Forelimb muscle (tissue), 1 donor: ENCODE measurements at places on chromosomes 1 and 21.

DNA sequence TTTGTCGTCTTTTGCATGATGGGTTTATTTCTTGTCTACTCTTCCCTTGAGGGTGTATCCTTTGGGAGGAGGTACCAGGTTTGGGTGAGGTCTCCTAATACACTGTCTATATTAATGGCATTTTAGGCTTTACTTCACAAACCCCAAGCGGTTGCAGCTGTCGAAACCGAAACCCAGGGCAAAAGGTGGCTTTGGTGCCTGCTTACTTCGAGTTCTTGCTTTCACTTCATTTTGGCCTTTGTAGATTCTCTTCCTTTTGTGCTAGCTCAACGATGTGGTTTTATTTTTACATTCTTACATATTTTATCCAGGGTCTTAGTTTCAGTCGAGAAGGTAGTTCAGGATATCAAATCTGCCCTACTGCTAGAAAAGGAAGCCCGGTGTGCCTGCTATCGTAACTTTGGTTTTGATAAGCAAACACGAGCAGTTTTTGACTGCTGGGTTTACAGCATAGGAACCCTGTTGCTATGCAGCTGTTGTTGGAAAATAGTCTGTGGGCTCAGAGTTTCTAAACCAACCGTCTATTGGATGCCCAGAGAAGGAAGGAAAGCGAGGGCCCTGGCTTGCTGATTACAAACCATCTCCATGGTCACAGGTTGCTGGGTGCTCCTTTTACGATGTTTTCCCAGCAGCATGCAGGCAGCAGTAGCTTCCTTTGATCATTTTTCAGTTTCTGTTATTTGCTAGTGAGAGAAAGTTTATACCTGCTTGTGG, 9.8 kb upstream of the TSPAN2 start:
- DNase-seq = no peak

DNA sequence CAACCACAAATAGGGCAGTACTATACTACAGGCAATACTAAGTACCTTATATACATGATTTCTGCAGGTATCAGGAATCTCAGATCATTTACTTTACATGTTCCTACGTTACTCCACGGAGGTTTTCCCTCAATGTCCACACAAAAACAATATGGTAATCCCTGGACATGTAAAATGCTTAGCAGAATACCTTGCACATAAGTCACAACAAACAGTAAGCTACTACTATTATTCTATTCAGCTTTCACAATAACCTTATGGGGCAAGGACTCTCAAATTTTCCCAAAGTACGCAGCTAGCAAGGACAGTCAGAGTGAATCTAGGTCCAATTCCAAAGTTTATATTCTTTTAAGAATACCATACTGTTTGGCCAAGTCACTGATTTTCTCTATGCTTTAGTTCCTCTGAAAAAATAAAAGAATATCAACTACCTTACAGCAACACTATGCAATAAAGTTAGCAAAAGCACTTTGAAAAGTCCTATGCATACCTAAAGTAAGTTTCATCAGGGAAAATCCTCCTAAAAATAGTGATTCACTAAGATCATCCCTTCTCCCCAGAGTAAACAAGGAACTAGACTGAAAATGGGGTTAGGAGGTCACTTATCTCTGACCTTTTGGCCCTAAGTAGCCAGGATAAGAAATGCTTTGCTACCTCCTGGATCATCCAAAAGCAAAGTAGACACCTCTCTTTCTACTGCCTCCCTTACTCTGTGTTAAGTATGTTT, 67.4 kb downstream of the LUZP1 start:
- DNase-seq = no peak

GRCh38 chr1:230747127-230747730, at the start of gene CAPN9:
CAPN9 (plus strand) TSS chr1:230747388; CDS start chr1:230747497, 109 bp downstream.
- DNase-seq = no peak

DNA sequence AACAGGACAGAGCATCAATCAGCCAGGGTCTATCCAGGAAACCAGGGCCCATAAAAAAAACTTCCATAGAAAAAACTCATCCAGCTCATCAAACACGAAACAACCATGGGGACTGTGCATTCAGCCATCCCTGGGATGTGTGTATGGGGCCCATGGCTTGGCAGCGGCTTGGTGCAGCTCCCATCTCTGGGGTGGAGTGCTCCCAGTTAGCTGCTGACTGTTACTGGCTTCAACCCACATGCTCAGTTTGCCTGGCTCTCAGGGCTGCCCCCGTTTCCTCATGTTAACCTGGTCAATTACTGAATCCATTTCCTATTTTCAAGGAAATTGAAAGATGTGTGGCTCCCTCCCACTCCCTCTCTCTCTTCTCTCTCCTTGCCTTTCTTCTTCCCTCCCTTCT, 37.3 kb upstream of the STUM start:
- no peak for DNase-seq

- DNase-seq = no peak
Observed at GRCh38 chr1:8343044-8343443, 25.1 kb downstream of the SLC45A1 start.

GRCh38 chr1:212368073-212368484, 46.6 kb downstream of the PACC1 start:
- DNase-seq = peak; percentile 2

GRCh38 chr1:161177112-161177935, at the start of gene B4GALT3:
B4GALT3 (minus strand) TSS chr1:161177507; CDS start chr1:161176060, 1,447 bp downstream.
- DNase-seq = no peak
